ENCODE measurements at places on chromosomes 11 and 22. TPM values are rescaled to one million over a fixed set of nuclear protein-coding genes. Genes with fewer than 3 reads are reported as not detected.

DNA sequence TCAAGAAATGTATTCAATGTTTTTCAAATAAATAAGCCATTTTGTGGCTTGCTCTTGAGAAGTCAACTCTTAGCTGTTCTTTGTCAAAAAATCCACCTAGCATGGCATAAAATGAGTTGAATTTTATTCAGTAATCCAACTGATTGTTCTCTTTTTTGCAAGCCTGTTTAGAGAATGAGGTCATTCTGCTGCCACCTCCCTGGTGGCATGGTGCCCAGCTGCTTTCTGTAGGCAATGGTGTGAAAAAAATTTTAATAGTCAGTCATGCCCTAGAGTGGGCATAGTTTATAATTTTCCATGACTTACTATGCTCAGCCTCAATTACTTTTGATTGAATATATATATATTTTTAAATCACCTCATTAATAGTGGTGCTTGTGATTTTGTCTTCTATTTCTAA, 177.2 kb downstream of the INSC start:
- H3K27me3 ChIP-seq = no peaks in the 10 kb centered on the region
- no peak overlapping the region for H3K27ac ChIP-seq
- H3K4me3 ChIP-seq = no peak overlapping the region
- H3K4me1 ChIP-seq = no peaks in the 10 kb centered on the region

Gene SPTBN2
- 45.0 TPM for total RNA-seq

GRCh38 chr22:44497218-44497904, 672 bp downstream of the RTL6 start:
- peaks cover 1% of the 10 kb centered on the region for H3K36me3 ChIP-seq
- peak overlapping the region; percentile 65 for H3K27ac ChIP-seq
- H3K4me1 ChIP-seq = peaks cover 10% of the 10 kb centered on the region
- DNase-seq = no peak
- peak overlapping the region; percentile 76 for H3K4me3 ChIP-seq
- no peaks in the 10 kb centered on the region for H3K27me3 ChIP-seq

Gene TMEM258
- total RNA-seq = 197 TPM

GRCh38 chr22:27973846-27974245, 54.8 kb upstream of the PITPNB start:
- no peak overlapping the region for H3K4me3 ChIP-seq
- no peak for DNase-seq
- H3K27me3 ChIP-seq = no peaks in the 10 kb centered on the region

Gene HTR3B
- total RNA-seq = not detected

GRCh38 chr11:76621466-76621865, 49.1 kb downstream of the LRRC32 start:
- no peak overlapping the region for H3K27ac ChIP-seq
- no peaks in the 10 kb centered on the region for H3K27me3 ChIP-seq
- no peak for DNase-seq
- peaks cover 13% of the 10 kb centered on the region for H3K4me1 ChIP-seq

Gene GDPD4
- total RNA-seq = not detected

DNA sequence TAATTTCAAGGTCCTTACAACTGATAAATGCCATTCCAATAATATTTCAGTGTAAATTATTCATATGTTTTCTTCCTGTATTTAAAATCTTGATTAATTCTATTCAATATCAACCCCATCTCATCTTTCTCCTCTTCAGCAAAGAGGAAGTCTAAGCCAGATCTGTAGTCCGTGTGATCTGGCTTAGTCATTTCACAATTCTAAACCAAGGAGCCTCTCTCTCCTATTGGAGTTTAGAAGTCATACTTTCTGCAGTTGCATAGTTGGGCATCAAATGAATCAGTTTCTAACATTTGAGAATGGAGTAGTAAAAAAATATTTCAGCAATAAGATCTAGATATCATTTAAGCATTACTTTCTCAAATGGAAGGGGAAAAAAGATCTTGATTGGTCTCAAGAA, 354.9 kb downstream of the JRKL start:
- DNase-seq = no peak
- no peaks in the 10 kb centered on the region for H3K27me3 ChIP-seq
- no peaks in the 10 kb centered on the region for H3K36me3 ChIP-seq
- no peak overlapping the region for H3K4me3 ChIP-seq
- H3K27ac ChIP-seq = no peak overlapping the region

Gene MS4A3
- total RNA-seq = not detected

DNA sequence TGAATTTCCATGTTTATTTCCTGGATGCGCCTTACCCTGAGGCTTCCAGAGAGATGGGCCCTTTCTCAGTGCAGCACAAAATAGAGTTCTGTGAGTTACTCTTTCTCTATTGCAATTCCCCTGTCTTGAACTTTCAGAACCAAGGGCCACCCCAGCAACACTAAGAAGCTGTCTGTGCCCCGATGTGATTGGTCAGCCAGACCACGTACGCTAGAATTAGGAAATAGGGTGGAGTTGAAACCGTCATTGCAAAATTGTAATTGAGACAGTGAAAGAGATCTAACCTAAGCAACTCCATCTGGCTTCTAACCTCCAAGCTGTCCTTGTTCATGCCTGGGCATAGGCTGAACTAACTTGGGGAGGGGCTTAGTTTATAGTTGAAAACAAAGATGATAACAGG, 981.3 kb downstream of the OPCML start:
- no peak for DNase-seq
- H3K4me1 ChIP-seq = no peaks in the 10 kb centered on the region
- H3K4me3 ChIP-seq = no peak overlapping the region
- no peaks in the 10 kb centered on the region for H3K27me3 ChIP-seq

DNA sequence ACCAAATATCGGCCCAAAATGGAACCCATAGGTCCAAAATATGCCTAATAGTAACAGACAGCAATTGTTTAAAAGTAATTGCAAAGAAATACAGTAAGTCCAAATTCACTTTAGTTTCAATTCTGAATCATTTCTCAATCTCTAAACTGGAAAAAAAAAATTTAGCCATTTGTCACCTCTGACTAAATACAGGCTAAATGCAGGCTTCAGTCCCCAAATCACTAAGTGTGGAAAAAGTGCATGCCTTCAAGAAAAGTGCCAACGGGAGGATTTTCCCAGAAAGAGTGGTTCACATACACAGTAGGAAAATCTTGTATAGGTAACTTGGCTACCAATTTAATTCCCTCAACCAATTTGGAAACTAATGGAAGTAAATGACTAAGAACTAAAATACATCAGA, 35.7 kb downstream of the SIK3 start:
- no peak overlapping the region for H3K4me3 ChIP-seq
- no peak overlapping the region for H3K27ac ChIP-seq
- H3K36me3 ChIP-seq = no peaks in the 10 kb centered on the region
- H3K4me1 ChIP-seq = peaks cover 7% of the 10 kb centered on the region
- DNase-seq = no peak

DNA sequence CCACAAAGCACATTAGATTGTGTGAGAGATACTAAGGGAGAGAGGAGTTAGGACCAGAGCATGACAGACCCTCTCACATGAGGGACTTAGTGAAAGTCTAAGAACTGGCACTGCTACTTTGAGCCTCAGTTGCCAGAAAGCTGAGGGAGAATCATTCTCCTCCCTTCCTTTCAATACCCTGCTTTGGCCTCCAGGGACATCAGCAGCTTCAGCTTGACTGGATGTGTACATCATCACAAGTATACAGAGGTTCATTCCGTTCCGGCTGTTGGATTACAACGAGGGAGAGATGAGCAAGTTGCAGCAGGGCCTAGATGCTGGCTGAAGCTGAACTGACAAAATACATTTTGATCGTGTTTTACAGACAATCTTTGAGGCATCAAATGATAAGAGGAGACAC, 15.7 kb upstream of the ANO5 start:
- no peaks in the 10 kb centered on the region for H3K4me1 ChIP-seq
- H3K36me3 ChIP-seq = no peaks in the 10 kb centered on the region
- H3K4me3 ChIP-seq = no peak overlapping the region

DNA sequence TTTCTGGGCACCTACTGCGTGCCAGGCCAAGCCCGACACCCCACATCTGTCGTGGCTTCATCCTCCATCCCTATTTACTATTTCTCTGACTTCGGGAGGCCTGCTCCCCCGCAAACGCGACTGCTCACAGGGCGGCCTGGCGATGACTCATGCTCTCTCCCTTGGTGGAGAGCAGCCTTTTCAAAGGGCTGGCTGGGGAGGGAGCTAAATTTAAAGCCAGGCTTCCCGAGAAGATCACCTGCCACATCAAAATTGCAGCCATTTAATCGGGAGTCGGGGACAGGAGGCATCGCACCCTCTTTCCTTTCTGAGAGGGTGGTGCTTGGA, 24.9 kb upstream of the SHISAL1 start:
- no peaks in the 10 kb centered on the region for H3K36me3 ChIP-seq
- H3K27me3 ChIP-seq = no peaks in the 10 kb centered on the region
- H3K4me3 ChIP-seq = no peak overlapping the region
- H3K4me1 ChIP-seq = peaks cover 33% of the 10 kb centered on the region
- H3K27ac ChIP-seq = no peak overlapping the region
- DNase-seq = no peak

- no peaks in the 10 kb centered on the region for H3K27me3 ChIP-seq
- DNase-seq = no peak
Measured at GRCh38 chr22:45838305-45838887, 138.6 kb downstream of the WNT7B start.

DNA sequence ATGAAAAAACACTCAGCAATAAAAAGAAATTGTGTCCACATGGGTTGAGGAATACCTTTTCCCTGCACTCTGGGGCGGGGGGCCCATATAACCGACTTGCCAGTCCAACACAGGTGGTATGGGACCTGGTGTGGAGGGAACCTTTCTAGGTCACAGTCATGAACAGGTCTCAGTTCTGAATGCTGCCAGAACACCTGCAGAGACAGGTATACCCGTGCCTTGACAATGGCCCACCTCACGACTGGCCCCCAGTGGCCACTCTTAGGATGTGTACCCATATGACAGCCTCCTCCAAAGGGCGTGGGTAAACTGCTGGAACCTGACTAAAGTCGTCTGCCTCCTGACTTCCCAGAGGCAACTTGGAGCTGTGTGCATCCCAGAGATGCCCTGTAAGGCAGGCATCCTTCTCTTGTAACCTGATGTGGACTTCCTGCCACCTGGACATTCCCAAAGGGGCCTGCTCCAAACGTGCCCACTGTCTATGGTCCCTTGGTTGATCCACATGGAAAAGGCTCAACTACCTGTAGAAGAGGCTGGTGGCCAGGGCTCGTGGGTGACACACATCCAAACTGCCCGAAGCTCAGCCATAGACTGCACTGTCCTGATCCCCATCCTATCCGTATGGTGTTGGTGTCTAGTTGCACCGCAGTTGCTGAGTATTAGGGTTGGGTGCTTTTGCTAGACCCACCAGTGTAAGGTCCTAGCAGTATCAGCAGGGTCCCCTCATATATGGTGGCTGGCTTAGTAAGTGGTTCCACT, 859.3 kb downstream of the BRD1 start:
- H3K27ac ChIP-seq = no peak overlapping the region
- no peak for DNase-seq
- no peaks in the 10 kb centered on the region for H3K4me1 ChIP-seq
- no peaks in the 10 kb centered on the region for H3K27me3 ChIP-seq
- H3K36me3 ChIP-seq = no peaks in the 10 kb centered on the region
- no peak overlapping the region for H3K4me3 ChIP-seq

Gene SUSD2
- total RNA-seq = 7.0 TPM

DNA sequence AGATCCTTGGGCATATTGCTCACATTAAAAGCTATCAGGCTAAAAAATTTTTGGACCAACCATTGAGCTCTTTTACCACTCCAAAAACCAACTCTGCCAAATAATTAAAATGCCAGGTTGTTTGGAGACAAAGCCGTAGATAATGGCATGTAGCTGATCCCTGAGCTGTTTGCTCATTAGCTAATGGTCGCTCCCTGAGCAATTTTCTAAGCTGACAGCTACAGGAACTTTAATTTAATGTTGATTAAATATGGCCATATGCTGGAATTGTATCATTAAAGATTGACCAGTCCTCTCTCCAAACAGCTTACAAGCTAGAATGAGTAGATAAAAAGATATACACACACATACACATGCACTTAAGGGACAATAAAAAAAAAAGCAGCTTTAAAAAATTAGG, 216.2 kb upstream of the ARHGAP20 start:
- no peaks in the 10 kb centered on the region for H3K4me1 ChIP-seq
- H3K36me3 ChIP-seq = no peaks in the 10 kb centered on the region
- DNase-seq = no peak
- H3K27me3 ChIP-seq = no peaks in the 10 kb centered on the region
- no peak overlapping the region for H3K4me3 ChIP-seq
- H3K27ac ChIP-seq = no peak overlapping the region

DNA sequence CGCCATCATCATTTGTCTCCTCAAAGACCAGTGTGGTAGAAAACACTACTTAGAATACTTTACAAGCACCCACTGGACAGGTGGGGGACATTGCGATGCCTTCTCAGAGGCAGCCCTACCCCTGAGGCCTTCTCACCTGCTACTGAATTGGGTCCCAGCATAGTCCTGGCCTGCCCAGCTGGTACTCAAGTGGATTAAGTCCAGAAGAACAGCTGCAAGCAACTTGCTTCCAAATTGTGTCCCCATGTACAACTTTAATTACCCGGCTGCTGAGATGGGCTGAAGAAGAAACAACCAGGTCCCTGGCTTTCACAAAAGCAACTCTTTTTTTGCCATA, 12.3 kb downstream of the ABTB2 start:
- H3K27ac ChIP-seq = no peak overlapping the region
- no peak for DNase-seq
- peaks cover 19% of the 10 kb centered on the region for H3K4me1 ChIP-seq
- no peak overlapping the region for H3K4me3 ChIP-seq

GRCh38 chr22:38766076-38766777, 10.4 kb upstream of the SUN2 start:
- H3K4me3 ChIP-seq = no peak overlapping the region
- H3K27ac ChIP-seq = no peak overlapping the region
- H3K36me3 ChIP-seq = no peaks in the 10 kb centered on the region

Gene TEF
- total RNA-seq = 17.8 TPM

GRCh38 chr11:34205326-34206035, 100.1 kb downstream of the NAT10 start:
- no peak for DNase-seq
- H3K27ac ChIP-seq = no peak overlapping the region
- H3K4me1 ChIP-seq = peaks cover 6% of the 10 kb centered on the region
- H3K4me3 ChIP-seq = no peak overlapping the region
- H3K36me3 ChIP-seq = no peaks in the 10 kb centered on the region
- no peaks in the 10 kb centered on the region for H3K27me3 ChIP-seq

DNA sequence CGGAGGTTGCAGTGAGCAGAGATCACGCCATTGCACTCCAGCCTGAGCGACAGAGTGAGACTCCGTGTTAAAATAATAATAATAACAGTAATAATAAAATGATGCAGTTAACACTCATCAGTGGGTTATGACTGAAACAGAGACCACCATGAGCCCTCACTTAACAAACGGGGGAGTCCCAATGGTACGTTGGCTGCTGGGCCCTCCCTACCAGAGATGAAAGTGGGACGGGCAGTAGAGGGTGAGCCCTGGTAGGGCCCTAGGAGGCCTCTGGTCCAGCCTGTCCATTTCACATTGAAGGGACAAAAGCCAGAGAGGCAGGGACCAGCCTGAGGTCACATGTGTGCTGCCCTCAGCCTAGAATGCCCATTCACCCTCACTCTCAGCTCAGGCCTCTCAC, 13.7 kb upstream of the KIAA0930 start:
- no peak overlapping the region for H3K4me3 ChIP-seq
- H3K4me1 ChIP-seq = no peaks in the 10 kb centered on the region
- no peaks in the 10 kb centered on the region for H3K27me3 ChIP-seq
- no peak for DNase-seq
- no peaks in the 10 kb centered on the region for H3K36me3 ChIP-seq
- no peak overlapping the region for H3K27ac ChIP-seq
